ENCODE measurements at places on chromosomes 7 and 10.
A peak's percentile ranks its signal among the peaks of the same experiment; 100 is the strongest.

- peak; percentile 53 for DNase-seq
Observed at GRCh38 chr10:16968416-16969041, 151.3 kb upstream of the RSU1 start.

GRCh38 chr10:110023785-110024465 is 16.1 kb downstream of the ADD3 start:
- no peak for DNase-seq

DNA sequence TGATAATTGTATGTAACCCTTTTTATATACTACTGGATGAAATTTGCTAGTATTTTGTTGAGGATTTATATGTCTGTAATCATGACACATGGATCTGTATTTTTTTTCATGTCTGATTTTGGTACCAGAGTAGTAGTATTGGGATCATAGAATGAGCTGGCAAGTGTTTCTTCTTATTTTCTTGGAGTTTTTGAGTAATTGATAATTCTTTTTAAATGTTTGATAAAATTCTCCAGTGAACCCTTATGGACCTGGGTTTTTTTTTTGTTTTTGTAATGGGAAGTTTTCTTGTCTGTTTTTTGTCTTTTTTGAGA is 28.4 kb downstream of the ZNF33A start:
- DNase-seq = no peak

- peak; percentile 55 for DNase-seq
Observed at GRCh38 chr7:131219312-131220041, 108.2 kb upstream of the MKLN1 start.

GRCh38 chr10:80453842-80454512 is at the start of gene TSPAN14:
TSPAN14 (plus strand) TSS chr10:80454310; CDS start chr10:80489234, 34,924 bp downstream.
- DNase-seq = peak; percentile 95

DNA sequence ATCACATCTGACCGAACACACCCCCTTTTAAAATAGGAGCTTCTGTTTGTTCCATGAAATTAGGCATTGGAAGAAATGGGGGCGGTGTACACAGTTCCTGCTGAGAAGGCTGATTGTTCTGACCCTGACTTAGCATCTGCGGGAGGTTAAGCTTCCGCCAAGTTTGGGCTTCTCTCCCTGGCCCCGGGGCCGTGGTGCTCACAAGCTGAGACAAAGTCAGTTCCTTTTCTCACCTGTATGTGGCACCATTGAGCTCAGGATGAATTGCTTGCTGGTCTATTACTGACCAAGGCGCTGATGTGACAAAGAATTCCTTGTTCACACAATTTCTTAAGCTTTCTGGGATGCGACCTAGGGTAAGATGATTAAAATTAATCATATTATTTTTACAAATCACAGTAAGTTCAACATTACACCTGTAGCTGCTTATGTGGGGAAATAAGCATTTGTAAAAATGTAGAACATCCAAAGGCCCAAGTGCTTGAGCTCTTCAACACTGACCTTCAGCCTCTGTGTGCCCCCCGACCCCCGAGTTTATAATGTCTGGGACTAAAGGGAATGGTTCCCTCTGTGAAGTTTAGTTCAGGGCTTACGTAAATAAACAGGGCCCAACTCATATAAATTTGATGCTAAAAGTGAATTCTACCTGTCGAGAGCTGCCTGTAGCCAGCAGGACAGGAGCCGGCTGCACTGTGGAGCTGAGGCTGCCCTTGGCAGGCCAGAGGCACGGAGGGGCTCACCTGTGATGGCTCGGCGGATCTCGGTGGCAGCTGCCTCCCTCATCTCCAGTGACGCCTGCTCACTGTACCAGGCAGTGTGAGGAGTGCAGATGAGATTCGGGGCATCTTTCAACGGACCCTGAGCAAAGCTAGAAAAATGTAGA is 50.8 kb downstream of the ZRANB1 start:
- DNase-seq = peak; percentile 49

- DNase-seq = peak; percentile 30
Observed at GRCh38 chr10:6516281-6516928, 63.7 kb downstream of the PRKCQ start.

- no peak for DNase-seq
Observed at GRCh38 chr7:157476201-157476600, 139.4 kb downstream of the DNAJB6 start.

DNA sequence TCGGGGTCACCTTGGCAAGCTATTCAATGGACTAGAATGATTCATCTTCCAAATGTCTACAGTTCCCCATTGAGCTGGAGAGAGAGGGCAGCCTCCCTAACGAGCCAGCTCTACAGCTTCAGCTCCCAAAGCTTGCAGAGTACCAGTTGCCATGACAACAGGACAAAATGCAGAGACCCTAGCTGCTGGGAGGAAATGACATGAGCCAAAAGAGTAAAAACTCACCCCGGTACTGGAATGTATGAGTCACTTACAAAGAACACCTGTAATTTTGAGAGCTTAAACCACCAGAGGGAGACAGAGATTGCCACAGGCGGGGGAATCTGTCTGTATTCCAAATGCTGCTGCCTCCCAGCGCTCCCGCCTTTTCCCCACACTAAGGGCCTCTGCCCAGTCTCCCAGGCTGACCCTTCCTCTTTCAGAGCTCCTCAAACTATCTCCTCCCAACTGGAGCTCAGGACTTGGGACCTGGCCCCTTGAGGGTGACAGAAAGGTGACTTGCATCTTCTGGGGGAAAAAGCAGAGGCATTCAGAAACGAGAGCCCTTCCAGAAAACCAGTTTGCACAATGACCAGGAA is 95.5 kb downstream of the CUL2 start:
- DNase-seq = peak; percentile 85

GRCh38 chr10:122812751-122813150 is 32.9 kb downstream of the CUZD1 start:
- DNase-seq = no peak

DNA sequence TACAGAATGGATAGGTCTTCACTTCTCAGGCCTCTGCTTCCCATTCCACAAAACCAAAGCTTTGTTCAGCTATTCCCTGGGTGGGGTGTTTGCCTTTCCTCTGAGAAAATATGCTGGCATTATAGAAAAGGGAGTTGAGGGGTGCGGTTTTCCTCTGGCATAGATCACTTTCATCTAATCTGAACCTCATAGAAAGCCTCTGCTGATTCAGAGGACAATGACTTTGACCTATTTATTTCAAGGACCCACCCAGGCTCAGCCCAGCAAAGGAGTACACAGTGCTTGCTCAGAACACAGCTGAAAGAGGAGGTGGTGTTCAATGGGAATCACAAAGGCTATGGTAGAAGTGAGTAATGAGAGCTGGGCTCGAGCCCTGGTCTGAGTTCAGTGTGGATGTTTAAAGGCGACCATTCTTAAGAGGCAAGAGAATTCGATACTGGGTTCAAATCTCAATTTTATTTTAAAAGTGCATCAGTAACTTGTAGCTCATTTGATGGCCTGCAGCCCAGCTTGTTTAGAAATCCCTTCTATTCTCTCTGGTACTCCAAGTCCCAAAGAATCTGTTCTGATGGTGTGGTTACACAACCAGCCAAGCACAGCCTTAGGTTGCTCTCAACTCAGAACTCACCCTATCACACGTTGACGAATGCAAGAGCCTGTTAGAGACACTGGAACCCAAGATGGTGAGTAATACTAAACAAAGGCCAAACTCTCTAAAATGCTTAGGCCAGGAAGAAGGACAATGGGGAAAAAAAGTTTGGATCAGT is 1012.8 kb downstream of the LRMDA start:
- DNase-seq = no peak

DNA sequence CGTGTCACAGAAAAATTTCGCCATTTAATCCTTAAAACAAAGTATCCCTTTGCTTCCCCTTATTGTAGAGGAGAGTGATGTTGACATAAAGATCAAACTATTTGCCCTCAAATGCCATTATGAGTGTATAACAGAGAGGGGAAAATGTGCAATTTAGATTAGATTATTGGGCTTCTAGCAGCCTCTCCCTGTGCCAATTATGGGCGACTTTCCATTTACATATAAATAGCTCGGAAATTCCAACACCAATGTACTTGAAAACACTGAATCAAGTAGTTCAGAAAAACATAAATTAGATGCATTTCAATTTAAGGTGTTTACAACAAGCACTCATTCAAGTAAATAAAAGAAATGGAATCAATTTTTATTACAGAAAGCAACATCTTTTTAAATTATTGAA is 64.6 kb upstream of the LRRN3 start:
- no peak for DNase-seq

DNA sequence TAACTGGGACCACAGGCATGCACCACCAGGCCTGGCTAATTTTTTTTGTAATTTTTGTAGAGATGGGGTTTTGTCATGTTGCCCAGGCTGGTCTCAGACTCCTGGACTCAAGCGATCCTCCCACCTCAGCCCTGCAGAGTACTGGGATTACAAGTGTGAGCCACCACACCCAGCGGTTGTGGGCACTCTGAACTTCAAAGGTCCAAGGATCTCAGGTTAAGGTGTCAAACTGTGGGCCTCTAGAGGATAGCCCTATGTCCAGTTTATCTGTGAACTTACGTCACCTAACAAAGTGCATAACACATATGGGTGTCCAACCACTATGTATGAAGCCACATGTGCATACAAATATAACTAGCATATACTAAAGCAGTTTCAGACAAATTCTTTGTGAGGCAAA is 3.2 kb upstream of the IL2RA start:
- no peak for DNase-seq

Data from iPS-NIHi11 (cell line).